ENCODE measurements at places on chromosomes 16 and 17. TPM values are rescaled to one million over a fixed set of nuclear protein-coding genes. Genes with fewer than 3 reads are reported as not detected.

GRCh38 chr16:79658301-79659033 lies 57.9 kb upstream of the MAF start:
- no peaks in the 10 kb centered on the region for H3K36me3 ChIP-seq
- no peak overlapping the region for H3K4me3 ChIP-seq
- peaks cover 7% of the 10 kb centered on the region for H3K4me1 ChIP-seq

NAGS gene
- 0.29 TPM for total RNA-seq

GRCh38 chr17:58303971-58304749 lies 23.4 kb upstream of the MPO start:
- no peak overlapping the region for H3K27ac ChIP-seq
- H3K4me1 ChIP-seq, result no peaks in the 10 kb centered on the region
- DNase-seq, result peak; percentile 83
- H3K4me3 ChIP-seq, result no peak overlapping the region

TMEM114 gene
- not detected for total RNA-seq

GRCh38 chr17:73974536-73974935 lies 228.9 kb upstream of the RPL38 start:
- H3K36me3 ChIP-seq, result no peaks in the 10 kb centered on the region
- no peaks in the 10 kb centered on the region for H3K4me1 ChIP-seq
- H3K4me3 ChIP-seq, result no peak overlapping the region
- DNase-seq, result no peak

All from osteocyte (in vitro differentiated cells).